PC-9 (cell line): ENCODE measurements at places on chromosomes 3 and 15. TPM values are rescaled to one million over a fixed set of nuclear protein-coding genes. Genes with fewer than 3 reads are reported as not detected.

The RBMS3 gene
- 3.5 and 3.9 TPM in 2 replicates for total RNA-seq

The GAP43 gene
- total RNA-seq: not detected in 2 replicates

The TUSC7 gene
- total RNA-seq: not detected in 2 replicates

DNA sequence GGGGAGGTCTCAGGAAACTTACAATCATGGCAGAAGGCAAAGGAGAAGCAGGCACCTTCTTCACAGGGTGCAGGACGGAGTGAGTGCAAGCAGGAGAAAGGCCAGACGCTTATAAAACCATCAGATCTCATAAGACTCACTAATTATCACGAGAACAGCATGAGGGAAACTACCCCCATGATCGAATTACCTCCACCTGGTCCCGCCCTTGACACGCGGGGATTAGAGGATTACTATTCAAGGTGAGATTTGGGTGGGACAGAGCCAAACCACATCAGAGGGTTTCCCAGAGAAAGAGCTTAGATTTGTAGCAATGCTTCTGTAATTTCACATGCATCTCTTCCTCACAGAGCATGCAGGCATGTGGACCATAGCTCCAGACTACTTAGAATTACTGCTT is 615.7 kb upstream of the UBE2E2 start:
- DNase-seq: no peak

- DNase-seq: no peak
These were observed 1.9 kb downstream of the KBTBD8 start for GRCh38 chr3:67000009-67000408.

- DNase-seq: no peak
These were observed 622 bp upstream of the PLSCR1 start for GRCh38 chr3:146544929-146545528.

DNA sequence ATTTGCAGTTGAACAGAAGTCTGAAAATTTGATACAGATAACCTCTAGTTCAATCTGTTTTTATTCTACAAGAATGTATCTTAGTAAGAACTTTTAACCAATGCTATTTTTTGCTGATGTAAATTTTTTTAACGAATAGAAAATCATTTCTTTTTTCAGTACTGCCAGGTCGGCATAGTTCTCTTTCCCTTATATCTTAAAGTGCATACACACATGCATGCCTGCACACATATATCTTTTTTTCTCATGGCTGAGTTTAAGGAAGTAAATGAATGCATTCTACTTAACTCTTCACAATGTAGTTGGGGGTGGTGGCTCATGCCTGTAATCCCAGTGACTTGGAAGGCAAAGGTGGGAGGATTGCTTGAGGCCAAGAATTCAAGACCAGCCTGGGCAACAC is 48.4 kb downstream of the BLM start:
- no peak for DNase-seq
